Activated T-cell treated with anti-CD3 and anti-CD28 coated beads, Interleukin-2, amount 50 U/mL, for 1 hour (primary cell): ENCODE measurements at places on chromosomes 1 and 21.

GRCh38 chr1:92739669-92740524 lies 45.0 kb downstream of the EVI5 start:
- no peak for DNase-seq

DNA sequence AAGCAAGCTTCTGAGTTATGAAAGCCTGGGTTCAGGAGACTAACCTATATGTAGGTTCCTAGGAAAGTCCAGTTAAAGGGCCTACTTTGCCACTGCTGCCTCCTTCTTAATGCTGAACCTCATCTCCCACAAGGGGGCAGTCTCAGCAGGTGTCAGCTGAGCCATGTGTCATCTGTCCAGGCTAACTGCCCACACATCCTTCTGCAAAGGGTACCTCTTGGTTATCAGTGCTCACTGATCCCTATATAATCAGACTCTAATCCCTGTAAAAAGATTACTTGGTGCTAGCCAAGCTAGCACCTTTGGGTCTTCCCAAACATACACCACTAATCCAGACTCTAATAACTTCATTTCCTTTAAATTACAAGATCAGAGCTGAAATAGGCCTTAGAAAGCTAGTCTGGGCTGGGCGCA lies 9.0 kb downstream of the PRDX1 start:
- DNase-seq: peak; percentile 39

DNA sequence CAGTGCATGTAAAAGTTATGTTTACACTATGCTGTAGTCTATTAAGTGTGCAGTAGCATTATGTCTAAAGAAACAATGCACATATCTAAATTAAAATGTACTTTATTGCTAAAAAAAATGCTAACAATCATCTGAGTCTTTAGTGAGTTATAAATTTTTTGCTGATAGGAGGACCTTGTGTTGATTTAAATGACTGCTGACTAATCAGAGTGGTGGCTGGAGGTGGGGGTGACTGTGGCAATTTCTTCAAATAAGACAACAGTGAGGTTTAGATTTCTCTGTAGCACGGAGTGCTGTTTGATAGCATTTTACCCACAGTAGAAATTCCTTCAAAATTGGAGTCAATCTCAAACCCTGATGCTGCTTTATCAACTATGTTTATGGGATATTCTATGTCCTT lies 37.0 kb downstream of the HS2ST1 start:
- no peak for DNase-seq

- DNase-seq: no peak
These were observed 224.8 kb downstream of the NTNG1 start for GRCh38 chr1:107365527-107366240.

GRCh38 chr1:212520299-212520698 lies 87.6 kb downstream of the NENF start:
- DNase-seq: no peak

- no peak for DNase-seq
These were observed 6.6 kb upstream of the MIIP start for GRCh38 chr1:12012560-12013316.

- no peak for DNase-seq
These were observed 161.5 kb downstream of the TBX15 start for GRCh38 chr1:118826669-118827068.

GRCh38 chr1:1462318-1462966 lies 9.1 kb upstream of the ATAD3B start:
- DNase-seq: no peak

- no peak for DNase-seq
These were observed 15.6 kb downstream of the TNNT2 start for GRCh38 chr1:201361652-201362504.
